Aorta (tissue), 5 donors: ENCODE measurements at places on chromosomes 5 and 9. TPM values are rescaled to one million over a fixed set of nuclear protein-coding genes. Genes with fewer than 3 reads are reported as not detected.

The CCNO gene
- 1.3 TPM for total RNA-seq

The UNC5A gene
- total RNA-seq: not detected

The CCL27 gene
- total RNA-seq: not detected

The WDR38 gene
- not detected for total RNA-seq

The PTCH1 gene
- 9.0 TPM for total RNA-seq

The PCDHB2 gene
- 4.1 TPM for total RNA-seq

GRCh38 chr9:133786907-133787753 is 49.0 kb upstream of the SARDH start:
- no peaks in the 10 kb centered on the region for H3K27me3 ChIP-seq
- no peak overlapping the region for H3K27ac ChIP-seq
- no peaks in the 10 kb centered on the region for H3K36me3 ChIP-seq
- H3K4me1 ChIP-seq: no peaks in the 10 kb centered on the region

DNA sequence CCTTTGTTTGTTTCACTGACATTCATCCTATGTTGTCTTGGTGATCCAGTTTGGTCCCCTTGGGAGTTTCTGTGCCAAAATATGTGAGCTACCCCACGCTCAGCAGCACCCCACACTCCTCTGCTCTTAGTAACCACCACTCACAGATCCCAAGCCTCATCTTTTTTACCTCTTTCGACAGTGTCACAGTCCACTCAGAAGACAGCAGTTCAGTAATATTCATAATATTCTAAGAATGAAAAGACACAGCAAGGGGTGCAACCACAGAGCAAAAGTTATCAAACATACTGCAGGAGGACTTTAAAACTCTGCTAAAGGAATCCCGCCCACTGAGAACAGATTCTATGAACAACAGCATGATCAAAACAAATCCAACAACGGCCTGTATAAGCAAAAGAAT is 28.2 kb downstream of the RNF130 start:
- peaks cover 4% of the 10 kb centered on the region for H3K36me3 ChIP-seq
- no peak overlapping the region for H3K27ac ChIP-seq
- no peaks in the 10 kb centered on the region for H3K27me3 ChIP-seq
- H3K4me3 ChIP-seq: no peak overlapping the region

GRCh38 chr9:71683598-71684235 is 84.6 kb downstream of the CEMIP2 start:
- no peak overlapping the region for H3K27ac ChIP-seq
- DNase-seq: no peak
- no peak overlapping the region for H3K4me3 ChIP-seq
- no peaks in the 10 kb centered on the region for H3K27me3 ChIP-seq
- no peaks in the 10 kb centered on the region for H3K36me3 ChIP-seq

DNA sequence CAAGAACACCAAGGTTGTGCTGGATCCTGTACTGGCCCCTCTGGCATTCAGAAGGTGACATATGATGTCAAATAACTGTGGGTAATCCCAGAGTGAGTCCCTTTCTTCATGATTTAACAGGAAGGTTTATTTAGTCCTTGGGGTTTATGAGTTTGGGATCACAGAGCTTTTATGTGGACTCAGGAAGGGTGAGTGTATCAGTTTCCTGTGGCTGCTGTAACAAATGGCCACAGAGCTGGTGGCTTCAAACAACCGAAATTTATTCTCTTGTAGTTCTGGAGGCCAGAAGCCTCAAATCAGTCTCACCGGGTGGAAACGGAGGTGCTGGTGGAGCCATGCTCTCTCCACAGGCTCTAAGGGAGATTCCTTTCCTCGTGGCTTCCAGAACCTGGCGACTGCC is 157.7 kb downstream of the MELK start:
- no peak overlapping the region for H3K4me3 ChIP-seq
- no peaks in the 10 kb centered on the region for H3K27me3 ChIP-seq
- no peaks in the 10 kb centered on the region for H3K36me3 ChIP-seq
- no peak overlapping the region for H3K27ac ChIP-seq
- H3K4me1 ChIP-seq: no peaks in the 10 kb centered on the region
- DNase-seq: no peak

- H3K4me1 ChIP-seq: no peaks in the 10 kb centered on the region
- H3K4me3 ChIP-seq: no peak overlapping the region
- DNase-seq: no peak
- no peak overlapping the region for H3K27ac ChIP-seq
Measured at GRCh38 chr5:96654209-96654608, 8.0 kb upstream of the CAST start.

- no peaks in the 10 kb centered on the region for H3K27me3 ChIP-seq
- no peaks in the 10 kb centered on the region for H3K36me3 ChIP-seq
- no peak for DNase-seq
- no peak overlapping the region for H3K27ac ChIP-seq
- H3K4me1 ChIP-seq: no peaks in the 10 kb centered on the region
Measured at GRCh38 chr5:149283626-149284480, 12.2 kb downstream of the AFAP1L1 start.

DNA sequence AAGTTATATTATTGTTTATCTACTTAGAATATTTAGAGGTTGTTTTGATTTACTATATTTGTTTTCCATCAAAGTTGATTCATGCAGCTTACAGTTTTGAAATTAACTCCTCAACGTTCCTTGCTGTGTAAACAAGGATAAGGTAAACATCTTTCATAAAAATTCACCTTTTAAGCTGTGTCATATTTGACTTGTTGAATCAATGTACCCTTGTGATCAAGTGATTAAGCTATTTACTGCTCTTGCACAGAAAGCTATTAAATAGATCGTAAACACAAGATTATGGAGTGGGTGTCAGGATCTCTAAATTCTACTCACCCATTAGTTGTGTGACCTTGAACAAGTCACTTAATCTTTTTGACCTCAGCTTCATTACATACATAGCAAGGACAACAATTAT is 2054.0 kb upstream of the NUDT12 start:
- no peak overlapping the region for H3K4me3 ChIP-seq
- no peak overlapping the region for H3K27ac ChIP-seq
- no peaks in the 10 kb centered on the region for H3K27me3 ChIP-seq
- no peaks in the 10 kb centered on the region for H3K36me3 ChIP-seq
- no peak for DNase-seq
- H3K4me1 ChIP-seq: no peaks in the 10 kb centered on the region
